Stimulated activated CD4-positive, alpha-beta T cell treated with anti-CD3 and anti-CD28 coated beads, Interleukin-12 subunit alpha, Interleukin-12 subunit beta, amount 100 ng/mL, for 48 hours (primary cell): ENCODE measurements at places on chromosomes 12 and 14.

GRCh38 chr14:55855751-55856150, 262.5 kb upstream of the PELI2 start:
- no peak for DNase-seq

DNA sequence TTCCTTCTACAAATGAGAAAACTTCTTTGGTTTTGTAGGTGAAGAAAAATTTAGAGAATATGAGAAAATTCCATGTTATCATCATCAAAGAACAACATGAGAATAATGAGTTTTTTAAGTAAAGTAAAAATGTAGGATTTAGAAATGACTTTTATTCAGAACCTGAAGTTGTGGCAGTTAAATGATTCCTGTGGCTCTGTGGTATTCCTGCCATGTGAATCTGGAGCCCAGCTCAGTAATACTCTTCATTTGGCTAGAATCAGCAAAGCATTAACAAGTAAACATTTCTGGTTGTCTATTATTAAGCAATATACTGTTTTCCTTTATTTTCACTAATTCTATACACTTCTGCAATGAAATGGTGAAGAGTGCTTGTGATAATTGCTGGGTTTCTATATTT, 95.6 kb upstream of the E2F7 start:
- DNase-seq: no peak

DNA sequence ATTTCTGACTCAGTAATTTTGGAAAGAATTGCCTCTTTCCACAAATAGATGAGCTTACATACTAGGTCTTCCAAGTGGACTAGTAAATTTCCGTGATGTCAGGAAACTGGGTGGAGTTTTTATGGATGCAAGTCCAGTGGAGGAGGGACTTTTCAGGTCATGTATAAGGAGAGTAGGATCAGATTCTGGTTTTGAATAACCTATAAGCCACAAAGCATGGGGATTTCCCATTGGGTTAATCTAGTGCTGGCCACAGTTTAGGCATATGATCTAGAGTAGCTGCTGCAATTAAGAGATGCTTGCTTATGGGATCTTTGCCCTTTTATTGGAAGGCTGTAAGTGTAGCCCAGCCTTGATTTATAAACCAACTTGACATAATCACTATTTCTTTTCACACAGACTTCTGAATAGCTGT, 33.8 kb downstream of the STK38L start:
- DNase-seq: peak; percentile 19

DNA sequence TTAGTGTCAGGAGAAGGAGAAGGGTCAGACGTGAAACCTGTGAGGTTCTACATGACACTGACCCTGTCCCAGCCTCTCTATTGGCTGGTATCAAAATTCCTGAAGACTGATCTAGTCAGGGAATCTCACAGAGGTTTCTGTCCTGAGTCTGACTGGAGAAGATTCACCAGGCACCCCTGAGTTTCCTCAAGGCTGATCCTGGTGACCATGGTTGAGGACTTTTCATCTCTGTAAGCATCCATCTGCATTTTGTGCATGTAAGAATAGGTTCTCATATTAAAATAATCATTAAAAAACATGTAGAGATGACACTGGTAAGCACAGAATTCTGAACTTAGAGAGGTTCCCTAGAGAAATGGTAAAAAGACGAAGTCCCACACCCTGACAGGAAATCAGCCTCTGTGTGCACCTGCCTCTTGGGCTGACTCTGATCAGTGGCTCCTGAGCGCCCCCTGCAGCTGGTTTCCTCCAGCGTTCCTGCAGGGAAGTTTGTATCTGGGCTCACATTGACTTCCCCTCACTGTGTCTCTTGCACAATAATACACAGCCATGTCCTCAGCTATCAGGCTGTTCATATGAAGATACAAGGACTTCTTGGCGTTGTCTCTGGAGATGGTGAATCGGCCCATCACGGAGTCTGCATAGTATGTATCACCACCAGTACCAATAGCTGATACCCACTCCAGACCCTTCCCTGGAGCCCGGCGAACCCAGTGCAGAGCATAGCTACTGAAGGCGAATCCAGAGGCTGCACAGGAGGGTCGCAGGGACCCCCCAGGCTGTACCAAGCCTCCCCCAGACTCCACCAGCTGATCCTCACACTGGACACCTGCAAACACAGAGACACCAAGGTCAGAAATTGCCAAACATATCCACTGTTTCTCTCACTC, 991.9 kb downstream of the TMEM121 start:
- peak; percentile 88 for DNase-seq

- DNase-seq: no peak
These were observed 272.8 kb downstream of the PDZRN4 start for GRCh38 chr12:41460906-41461305.

GRCh38 chr14:23361320-23361719, 3.7 kb downstream of the EFS start:
- no peak for DNase-seq

DNA sequence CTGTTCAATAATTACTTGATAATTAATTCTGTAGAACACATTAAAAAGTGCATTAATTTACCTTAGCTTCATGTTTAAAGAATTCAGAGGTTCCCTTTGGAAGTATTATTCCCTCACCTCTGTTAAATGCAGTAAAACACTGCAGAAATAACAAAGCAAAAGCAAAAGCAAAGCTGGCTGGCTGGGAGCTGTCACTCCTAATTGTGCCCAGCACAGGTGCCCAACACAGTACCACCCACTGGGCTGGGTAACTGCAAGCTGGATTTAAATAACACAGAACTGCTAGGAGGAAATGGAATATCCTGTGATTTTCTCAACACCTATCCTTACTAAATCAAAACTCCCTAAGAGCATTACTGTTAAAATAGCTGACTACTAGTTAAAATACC, 72.6 kb downstream of the SLC2A13 start:
- DNase-seq: no peak

- no peak for DNase-seq
These were observed 4.8 kb downstream of the RNF34 start for GRCh38 chr12:121404734-121405133.

DNA sequence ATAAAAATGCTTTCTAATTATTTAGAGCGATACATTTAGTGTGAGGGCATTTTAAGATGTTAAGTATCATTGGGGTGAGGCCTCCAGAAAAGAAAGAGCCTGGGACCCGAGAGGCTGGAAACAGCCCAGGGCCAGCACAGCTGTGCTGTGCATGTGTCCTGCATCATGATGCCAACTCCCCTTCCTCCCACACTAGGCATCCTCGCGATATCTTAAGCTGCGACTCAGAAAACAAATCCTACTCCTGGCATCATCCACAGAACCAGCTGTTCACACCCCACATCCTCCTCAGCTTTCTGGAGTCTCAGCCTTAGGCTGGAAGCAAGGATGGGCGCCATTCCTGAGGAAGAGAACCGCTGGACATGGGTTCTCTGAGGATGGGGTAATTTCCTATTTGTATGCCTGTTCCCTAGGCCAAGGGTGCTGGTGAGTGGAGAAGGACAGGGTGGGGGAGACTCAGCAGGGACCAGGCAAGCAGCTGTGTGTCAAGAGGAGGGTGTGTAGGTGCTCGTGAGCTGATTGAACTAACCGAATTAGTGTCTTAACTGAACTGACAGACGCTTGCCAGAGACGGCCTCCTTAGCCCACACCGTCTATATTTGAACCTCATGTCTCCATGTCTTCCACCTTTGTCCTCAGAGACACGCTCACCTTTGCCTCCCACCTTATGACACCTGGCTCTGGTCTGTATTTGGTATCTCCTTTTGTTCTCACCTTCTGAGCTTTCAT, 15.6 kb upstream of the MCRS1 start:
- no peak for DNase-seq

GRCh38 chr12:3244219-3244750, 167.1 kb downstream of the TSPAN9 start:
- no peak for DNase-seq

- DNase-seq: no peak
These were observed 30.7 kb upstream of the DEGS2 start for GRCh38 chr14:100190126-100190525.

DNA sequence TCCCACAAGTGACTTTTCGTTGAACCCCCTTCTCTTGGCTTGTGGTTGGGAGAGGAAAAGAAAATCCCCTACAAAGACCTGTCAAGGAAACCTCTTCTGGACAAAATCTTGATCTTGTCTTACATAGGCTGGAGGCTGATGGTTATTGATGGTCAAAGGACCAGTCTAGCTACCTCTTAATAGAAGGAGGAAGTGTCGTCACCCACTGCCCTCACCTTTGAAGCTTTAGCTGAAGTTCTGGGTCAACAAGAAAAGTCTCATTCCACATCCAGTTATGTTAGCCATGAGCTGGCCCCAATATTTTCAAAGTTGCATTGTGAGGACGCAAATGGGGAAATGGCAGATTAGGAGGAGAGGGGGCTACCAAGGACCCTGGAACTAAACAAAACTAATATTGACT, 6.2 kb upstream of the KSR2 start:
- DNase-seq: no peak

GRCh38 chr14:86221000-86221399, 691.1 kb downstream of the FLRT2 start:
- no peak for DNase-seq

DNA sequence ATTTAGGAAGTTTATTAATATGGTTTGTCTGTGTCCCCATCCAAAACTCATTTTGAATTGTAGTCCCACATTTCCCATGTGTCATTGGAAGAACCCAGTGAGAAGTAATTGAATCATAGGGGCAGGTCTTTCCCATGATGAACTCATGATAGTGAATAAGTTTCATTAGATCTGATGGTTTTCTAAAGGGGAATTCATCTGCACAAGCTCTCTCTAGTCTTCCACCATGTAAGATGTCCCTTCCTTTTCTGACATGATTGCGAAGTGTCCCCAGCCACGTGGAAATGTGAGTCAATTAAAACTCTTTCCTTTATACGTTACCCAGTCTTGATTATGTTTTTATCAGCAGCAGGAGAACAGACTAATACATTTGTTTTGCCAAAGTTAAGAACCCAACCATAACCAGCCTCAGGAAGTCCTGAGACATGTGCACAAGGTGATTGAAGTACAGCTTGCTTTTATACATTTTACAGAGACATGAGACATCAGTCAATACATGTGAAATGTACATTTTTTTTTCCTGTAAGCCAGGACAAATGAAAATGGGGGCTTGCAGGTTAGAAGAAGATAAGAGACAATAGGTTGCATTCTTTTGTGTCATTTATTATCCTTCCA, 1136.7 kb downstream of the TMEM121 start:
- DNase-seq: no peak

GRCh38 chr14:78605897-78606500, 435.8 kb downstream of the NRXN3 start:
- no peak for DNase-seq

DNA sequence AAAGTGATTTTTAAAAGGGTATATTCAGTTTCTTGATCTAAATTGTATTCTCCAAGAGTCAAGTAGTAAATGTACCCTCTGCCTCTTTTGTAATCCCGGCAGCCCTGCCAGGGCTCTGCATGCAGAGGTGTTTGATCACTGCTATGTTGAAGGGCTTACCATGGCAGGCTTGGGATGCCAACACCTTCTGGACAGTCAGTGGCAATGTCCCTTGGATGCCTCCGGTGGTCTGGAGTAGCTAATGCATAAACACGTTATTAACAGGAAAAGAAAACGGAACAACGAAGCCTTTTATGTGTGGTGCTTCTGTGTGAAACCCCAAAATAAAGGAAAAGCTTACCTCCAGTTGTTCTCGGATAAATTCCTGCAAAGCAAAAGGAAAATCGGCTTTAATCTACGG, 19.9 kb downstream of the EIF2B2 start:
- DNase-seq: no peak

DNA sequence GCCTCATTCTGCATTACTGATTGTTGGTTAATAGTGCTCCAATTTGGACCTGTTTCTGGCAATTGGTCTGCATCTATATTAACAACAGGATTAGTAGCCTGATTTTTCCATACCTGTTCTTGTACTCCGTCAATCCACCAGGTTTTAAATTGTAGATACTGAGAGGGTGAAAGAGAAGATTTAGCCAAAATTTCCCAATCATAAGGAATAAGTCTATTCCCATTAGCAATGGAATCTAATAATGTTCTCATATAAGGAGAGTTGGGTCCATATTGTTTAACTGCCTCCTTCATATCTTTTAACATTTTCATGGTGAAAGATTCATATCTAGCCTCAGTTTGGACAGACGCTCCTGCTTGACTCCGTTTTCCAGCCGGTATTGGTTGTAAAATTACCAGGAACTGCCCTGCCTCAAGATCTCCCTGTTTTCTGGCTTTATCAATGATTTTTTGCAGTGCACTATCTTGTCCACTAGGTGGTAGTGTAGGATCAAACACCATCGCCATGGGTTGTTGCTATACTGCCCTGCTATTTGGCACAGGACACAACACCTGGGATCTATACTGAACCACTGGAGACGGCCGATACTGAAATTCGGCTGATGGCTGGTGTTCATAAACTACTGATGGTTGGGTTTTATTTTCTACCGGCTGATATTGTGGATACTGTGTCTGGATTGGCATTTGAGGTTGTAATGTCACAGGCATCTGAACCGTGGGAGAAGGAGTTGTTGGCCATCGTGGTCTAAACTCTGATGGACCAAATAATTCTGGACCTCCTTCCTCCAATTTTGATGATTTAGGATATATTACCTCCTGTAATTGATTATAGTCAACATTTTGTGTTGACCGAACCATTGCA, 25.2 kb downstream of the DHRS4L2 start:
- no peak for DNase-seq

DNA sequence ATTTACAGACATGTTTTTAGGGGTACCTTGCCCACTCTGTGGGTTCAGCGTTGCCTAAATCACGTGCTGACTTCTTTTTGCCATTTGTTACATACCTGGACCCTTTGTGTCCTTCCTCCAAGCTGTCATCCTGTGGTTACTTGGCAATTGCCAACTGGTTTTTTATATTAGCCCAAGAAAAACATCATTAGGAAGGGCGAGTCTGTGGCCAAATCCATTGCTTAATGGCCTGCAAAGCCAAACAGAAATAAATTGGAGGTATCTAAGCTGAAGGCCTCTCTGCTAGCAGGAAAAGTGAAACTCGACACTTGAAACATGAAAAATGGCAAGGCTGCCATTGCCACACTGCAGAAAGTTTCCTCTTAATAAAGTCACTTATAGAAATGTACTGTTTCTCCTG, 190.4 kb downstream of the NUAK1 start:
- no peak for DNase-seq

- DNase-seq: no peak
These were observed 212.1 kb downstream of the PHLDA1 start for GRCh38 chr12:75819512-75819911.

DNA sequence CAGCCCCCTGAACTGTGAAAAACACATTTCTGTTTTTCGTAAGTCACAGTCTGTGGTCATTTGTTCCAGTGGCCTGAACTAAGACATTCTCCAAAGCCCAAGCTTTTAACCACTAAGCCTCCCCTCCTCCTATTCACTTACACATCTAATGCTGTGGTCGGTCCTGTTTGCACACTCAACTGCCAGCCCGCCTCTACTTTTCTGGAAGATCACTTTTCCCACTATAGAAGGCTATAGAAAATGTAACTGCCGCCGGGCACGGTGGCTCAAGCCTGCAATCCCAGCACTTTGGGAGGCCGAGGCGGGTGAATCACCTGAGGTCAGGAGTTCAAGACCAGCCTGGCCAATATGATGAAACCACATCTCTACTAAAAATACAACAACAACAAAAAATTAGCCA, 524.7 kb upstream of the TMEM132C start:
- no peak for DNase-seq

DNA sequence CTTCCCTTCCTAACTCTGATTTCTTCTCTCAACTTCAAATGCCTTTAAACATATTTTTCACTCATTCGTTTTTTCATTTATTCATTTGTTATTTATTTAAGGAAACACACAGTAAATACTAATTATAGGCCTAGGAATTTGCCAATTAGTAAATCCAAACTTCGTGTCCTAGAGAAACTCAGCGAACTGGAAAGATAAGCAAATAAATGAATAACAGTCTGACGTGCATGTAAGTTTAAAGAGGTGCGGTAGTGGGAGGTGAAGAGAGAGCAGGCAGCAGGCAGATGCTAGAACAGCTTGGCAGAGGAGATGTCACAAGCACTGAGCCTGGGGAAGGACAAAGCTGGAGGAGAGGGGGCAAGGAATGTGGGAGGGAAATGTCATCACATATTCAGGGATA, 228.2 kb downstream of the DPY19L2 start:
- no peak for DNase-seq
